ENCODE measurements at places on chromosomes 4 and X. TPM values are rescaled to one million over a fixed set of nuclear protein-coding genes. Genes with fewer than 3 reads are reported as not detected.

CLDN34 gene
- total RNA-seq, result 0.27 TPM

TMEM154 gene
- 3.5 TPM for total RNA-seq

IDUA gene
- total RNA-seq, result 22.4 TPM

DNA sequence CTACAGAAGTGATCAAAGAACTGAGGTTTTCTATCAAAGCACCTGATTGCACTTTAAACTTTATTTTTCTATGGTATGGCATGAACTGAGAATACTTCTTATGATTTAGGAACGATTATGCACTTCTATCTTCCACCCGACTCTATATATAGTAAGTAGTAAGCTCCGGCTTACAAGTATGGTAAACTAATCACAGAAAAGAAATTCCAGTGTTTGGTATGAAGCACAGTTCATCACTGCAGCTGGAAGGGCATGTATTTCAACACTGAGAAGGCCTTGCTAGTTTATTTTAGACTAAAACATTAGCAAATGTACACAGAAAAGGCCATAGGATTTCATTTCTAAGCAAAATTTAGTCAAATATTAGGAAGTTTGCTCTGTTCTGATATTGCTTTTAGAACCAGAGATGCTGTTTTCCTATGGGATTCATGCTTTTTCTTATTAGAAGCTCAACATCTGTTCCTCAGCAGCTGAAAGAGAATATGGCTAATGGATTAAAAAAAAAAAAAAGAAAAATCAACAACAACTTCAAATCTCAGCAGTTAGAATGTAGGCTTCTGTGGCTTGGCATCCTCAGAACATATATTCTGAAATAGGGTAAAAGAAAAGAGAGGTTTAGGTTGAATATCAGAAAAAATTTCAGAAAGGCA, 273.5 kb downstream of the C4orf33 start:
- no peaks in the 10 kb centered on the region for H3K4me1 ChIP-seq
- H3K27me3 ChIP-seq, result no peaks in the 10 kb centered on the region
- DNase-seq, result no peak
- H3K4me3 ChIP-seq, result no peak overlapping the region
- H3K27ac ChIP-seq, result no peak overlapping the region

DNA sequence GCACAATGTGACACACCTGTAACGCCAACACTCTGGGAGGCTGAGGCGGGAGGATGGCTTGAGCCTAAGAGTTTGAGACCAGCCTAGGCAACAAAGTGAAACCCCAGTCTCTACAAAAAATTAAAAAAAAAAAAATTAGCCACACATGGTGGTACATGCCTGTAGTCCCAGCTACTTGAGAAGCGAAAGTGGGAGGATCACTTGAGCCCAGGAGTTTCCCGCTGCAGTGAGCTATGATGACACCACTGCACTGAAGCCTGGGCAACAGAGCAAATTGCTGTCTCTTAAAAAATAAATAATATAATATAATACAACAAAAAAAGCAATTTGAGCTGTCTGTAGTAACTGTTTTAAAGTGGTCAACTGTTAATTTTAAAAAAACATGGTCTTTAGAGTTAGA, 13.2 kb downstream of the SPOCK3 start:
- no peak overlapping the region for H3K4me3 ChIP-seq
- H3K27me3 ChIP-seq, result no peaks in the 10 kb centered on the region
- no peak for DNase-seq
- H3K27ac ChIP-seq, result no peak overlapping the region

MAGEC2 gene
- total RNA-seq, result not detected

DNA sequence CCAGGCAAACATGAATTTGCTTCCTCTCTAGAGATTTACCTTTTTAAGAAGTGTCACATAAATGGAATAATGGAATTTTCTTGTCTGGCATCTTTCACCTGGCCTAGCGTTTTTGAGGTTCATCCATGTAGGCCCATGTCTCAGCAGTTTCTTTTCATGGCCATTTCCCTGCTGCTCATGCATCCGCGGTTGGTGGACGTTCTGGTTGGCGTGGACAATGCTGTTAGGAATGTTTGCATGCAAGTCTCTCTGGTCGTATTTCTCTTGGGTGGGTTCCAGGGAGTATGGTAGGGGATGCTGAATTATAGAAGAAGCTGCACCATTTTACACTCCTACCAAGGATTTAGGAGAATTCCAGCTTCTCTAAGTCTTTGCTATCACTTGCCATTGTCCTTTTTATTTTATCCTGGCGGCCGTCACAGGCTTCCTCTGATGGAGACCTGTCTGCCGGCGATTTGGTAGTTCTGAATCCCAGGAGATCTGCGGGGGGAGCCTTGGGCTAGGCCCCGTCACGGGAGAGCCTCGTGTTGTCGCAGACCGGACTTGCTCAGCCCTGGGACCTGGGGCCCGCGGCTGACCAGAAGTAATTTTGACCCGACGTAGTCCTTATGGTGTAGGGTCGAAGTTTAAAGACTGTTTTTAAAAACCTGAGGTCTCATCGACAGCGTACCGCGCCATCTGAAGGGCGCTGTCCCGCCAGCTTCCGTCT, 56.9 kb upstream of the TADA2B start:
- peaks cover 14% of the 10 kb centered on the region for H3K4me1 ChIP-seq
- H3K27ac ChIP-seq, result peak overlapping the region; percentile 96
- no peaks in the 10 kb centered on the region for H3K27me3 ChIP-seq
- DNase-seq, result peak; percentile 49

UCP1 gene
- not detected for total RNA-seq

TRIML2 gene
- total RNA-seq, result 0.20 TPM

GPM6B gene
- total RNA-seq, result 8.6 TPM

GRCh38 chr4:75843596-75843995, 58.7 kb downstream of the PPEF2 start:
- no peak overlapping the region for H3K27ac ChIP-seq
- no peak for DNase-seq
- H3K4me3 ChIP-seq, result no peak overlapping the region
- no peaks in the 10 kb centered on the region for H3K4me1 ChIP-seq
- no peaks in the 10 kb centered on the region for H3K36me3 ChIP-seq

GRCh38 chr4:98720871-98721480, 62.6 kb upstream of the TSPAN5 start:
- no peaks in the 10 kb centered on the region for H3K36me3 ChIP-seq
- no peaks in the 10 kb centered on the region for H3K27me3 ChIP-seq
- H3K4me3 ChIP-seq, result no peak overlapping the region
- H3K27ac ChIP-seq, result no peak overlapping the region
- DNase-seq, result no peak

- H3K36me3 ChIP-seq, result no peaks in the 10 kb centered on the region
- no peaks in the 10 kb centered on the region for H3K27me3 ChIP-seq
- H3K4me1 ChIP-seq, result no peaks in the 10 kb centered on the region
- DNase-seq, result no peak
Measured at GRCh38 chr4:102007959-102008425, 217.5 kb downstream of the BANK1 start.

- no peak overlapping the region for H3K4me3 ChIP-seq
- no peaks in the 10 kb centered on the region for H3K27me3 ChIP-seq
- no peak overlapping the region for H3K27ac ChIP-seq
- no peak for DNase-seq
Measured at GRCh38 chr4:72365016-72365415, 204.0 kb downstream of the ADAMTS3 start.

DNA sequence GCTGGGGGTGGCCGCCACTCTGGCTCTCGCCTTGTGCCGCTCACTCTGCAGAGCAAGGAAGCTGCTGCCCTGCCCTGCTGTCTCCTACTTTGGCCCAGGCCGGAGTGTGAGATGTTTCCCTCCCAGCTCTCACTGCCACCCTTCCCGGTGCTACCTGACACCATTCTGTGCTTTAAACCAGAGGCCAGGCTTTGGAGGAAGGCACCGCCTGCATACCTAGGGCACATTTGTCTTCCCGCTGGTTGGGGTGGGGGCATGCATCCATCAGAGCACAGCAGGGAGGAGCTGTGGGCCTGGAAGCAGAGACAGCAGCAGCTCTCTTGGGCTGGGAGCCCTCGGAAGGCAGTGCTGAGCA, 96.9 kb upstream of the PSAPL1 start:
- no peak overlapping the region for H3K27ac ChIP-seq
- DNase-seq, result no peak
- no peaks in the 10 kb centered on the region for H3K27me3 ChIP-seq
- H3K4me1 ChIP-seq, result no peaks in the 10 kb centered on the region

GRCh38 chr4:16056681-16057385, 27.0 kb downstream of the PROM1 start:
- no peak overlapping the region for H3K27ac ChIP-seq
- no peaks in the 10 kb centered on the region for H3K4me1 ChIP-seq
- no peaks in the 10 kb centered on the region for H3K36me3 ChIP-seq
- no peak for DNase-seq
- no peaks in the 10 kb centered on the region for H3K27me3 ChIP-seq

DNA sequence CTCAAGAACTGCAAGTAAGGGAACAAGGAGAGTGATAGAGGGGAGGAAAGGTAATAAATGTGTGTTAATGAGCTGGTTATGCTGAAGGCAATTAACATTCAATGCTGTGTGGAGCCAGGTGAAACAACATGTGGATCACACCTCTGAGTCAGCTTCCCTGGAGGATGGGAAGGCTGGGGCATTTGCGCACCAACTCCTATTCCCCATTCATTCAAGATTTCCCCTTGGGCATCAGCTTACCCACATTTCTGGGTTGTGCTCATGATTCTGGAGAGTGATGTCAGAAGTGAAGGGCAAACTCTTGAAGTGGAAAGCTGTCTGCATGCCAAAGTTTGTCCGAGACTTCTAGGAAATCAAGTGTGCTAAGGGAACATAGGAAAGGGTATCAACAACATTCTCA, 461.4 kb downstream of the MID1IP1 start:
- H3K27me3 ChIP-seq, result peaks cover 5% of the 10 kb centered on the region
- no peaks in the 10 kb centered on the region for H3K4me1 ChIP-seq
- no peak for DNase-seq
- H3K27ac ChIP-seq, result no peak overlapping the region
- no peaks in the 10 kb centered on the region for H3K36me3 ChIP-seq

GAB1 gene
- total RNA-seq, result 81.2 TPM

DNA sequence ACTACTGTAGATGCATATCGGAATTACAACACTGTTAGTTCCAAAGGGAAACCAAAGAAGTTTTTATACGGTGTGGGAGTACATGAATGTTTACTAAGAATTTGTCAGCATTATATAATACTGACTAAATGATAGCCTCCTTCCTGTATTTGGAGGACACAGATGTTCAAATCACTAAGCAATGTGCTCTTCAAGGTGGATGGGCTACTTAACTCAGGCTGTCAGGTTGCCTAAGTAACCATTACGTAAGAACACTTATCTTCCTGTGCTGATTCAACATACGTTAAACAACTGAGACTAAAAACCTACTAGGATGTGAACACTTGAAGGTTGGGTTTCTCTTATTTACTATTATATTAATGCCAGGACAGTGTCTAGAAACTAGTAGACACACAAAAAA, 81.9 kb upstream of the HPGD start:
- no peak overlapping the region for H3K27ac ChIP-seq
- no peak overlapping the region for H3K4me3 ChIP-seq
- no peak for DNase-seq
- no peaks in the 10 kb centered on the region for H3K27me3 ChIP-seq
- H3K4me1 ChIP-seq, result no peaks in the 10 kb centered on the region

F8A2 gene
- total RNA-seq, result not detected

GRCh38 chr4:139919521-139919920, 234.5 kb downstream of the MAML3 start:
- H3K4me3 ChIP-seq, result no peak overlapping the region
- DNase-seq, result no peak
- no peak overlapping the region for H3K27ac ChIP-seq
- no peaks in the 10 kb centered on the region for H3K4me1 ChIP-seq
- H3K36me3 ChIP-seq, result no peaks in the 10 kb centered on the region
